ENCODE measurements at places on chromosomes 13 and 19. TPM values are rescaled to one million over a fixed set of nuclear protein-coding genes. Genes with fewer than 3 reads are reported as not detected.

DNA sequence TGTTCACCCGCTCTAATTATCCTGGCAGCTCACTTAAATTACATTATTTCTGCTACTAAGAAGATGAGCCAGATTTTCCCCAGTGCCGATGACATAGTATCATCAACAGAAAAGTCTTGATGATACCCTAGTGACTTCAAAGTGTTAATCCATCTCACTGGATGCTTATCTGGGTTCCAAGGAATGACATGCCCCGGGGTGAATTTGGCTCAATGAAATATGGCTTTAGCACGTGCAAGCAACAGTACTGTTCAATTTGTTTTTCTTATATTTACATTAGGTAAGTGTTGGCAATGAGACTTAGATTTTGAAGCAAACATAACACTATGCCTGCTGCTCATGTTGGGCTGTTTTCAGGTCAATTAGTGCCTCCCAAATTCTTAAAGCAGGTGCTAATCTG lies 548.2 kb upstream of the SLITRK1 start:
- no peak for DNase-seq
- no peak overlapping the region for H3K4me3 ChIP-seq
- H3K4me1 ChIP-seq: no peaks in the 10 kb centered on the region
- H3K27me3 ChIP-seq: no peaks in the 10 kb centered on the region
- H3K27ac ChIP-seq: no peak overlapping the region
- no peaks in the 10 kb centered on the region for H3K36me3 ChIP-seq

- H3K4me3 ChIP-seq: peak within 1 kb of the TSS; percentile 32
- H3K27ac ChIP-seq: no peak within 1 kb of the TSS
- H3K36me3 ChIP-seq: no peaks in the 10 kb centered on the region
Observed at GRCh38 chr19:16888629-16889365, at the start of gene F2RL3. Gene F2RL3 (plus strand): TSS chr19:16888999. CDS start chr19:16889190, 191 bp downstream.

DNA sequence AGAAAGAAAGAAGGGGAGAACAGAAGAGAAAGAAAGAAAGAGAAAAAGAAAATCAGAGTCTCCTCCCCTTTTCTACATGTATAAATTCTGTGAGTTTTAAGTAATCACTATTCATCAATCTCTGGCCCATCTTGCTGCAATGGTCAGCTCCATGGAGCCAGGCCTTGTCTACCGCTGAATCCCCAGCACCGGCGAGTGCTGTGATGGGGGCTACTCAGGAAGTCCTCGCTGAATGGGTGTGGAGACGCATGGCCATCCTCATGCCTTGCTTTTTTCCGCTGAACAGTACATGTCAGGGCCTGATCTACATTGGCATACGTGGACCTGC lies 29.9 kb downstream of the GPR42 start:
- DNase-seq: no peak
- H3K4me1 ChIP-seq: peaks cover 5% of the 10 kb centered on the region
- H3K36me3 ChIP-seq: no peaks in the 10 kb centered on the region
- H3K4me3 ChIP-seq: no peak overlapping the region

DNA sequence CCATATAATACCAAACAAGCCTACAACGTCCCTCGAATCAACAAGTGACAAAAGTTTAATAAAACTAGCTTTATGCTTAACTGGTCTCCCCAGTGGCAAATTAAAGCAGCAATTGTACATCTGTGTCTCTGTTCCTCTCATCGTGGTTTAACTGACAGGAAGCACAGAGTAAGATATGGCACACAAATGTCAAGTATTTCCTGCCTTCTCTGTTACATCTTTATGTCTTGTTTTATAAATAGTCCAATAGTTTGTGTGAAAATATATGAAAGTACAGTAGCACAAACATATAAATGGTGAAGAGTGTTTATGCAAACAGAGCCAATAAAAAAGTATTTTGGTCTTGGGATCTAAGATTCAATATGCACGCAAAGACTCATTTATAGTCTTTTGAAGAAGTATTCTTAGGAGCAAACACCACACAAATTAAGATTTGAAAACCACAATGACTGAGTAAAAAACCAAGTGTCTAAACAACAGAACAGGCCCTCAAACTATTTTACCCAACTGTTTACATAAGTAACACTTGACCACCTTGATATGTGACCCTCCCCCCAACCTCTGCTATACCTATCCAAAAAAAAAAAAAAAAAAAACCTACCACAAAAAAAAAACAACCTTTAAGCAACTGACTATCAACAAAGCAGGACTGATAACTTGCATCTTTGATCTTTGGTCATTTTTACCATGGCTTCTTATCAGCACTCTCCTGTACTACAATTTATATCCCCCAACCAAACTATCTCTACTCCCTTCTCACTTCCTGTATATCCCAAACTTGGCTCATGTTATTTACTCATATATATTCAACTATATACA lies 14.0 kb downstream of the ELF1 start:
- DNase-seq: no peak
- H3K27ac ChIP-seq: peak overlapping the region; percentile 71
- peak overlapping the region; percentile 12 for H3K4me3 ChIP-seq
- peaks cover 75% of the 10 kb centered on the region for H3K4me1 ChIP-seq
- peaks cover 41% of the 10 kb centered on the region for H3K36me3 ChIP-seq
- H3K27me3 ChIP-seq: no peaks in the 10 kb centered on the region

- H3K4me1 ChIP-seq: peaks cover 17% of the 10 kb centered on the region
- no peaks in the 10 kb centered on the region for H3K27me3 ChIP-seq
- DNase-seq: no peak
- H3K4me3 ChIP-seq: no peak overlapping the region
- peak overlapping the region; percentile 57 for H3K27ac ChIP-seq
Observed at GRCh38 chr19:45069056-45069455, 7.2 kb downstream of the ZNF296 start.

DNA sequence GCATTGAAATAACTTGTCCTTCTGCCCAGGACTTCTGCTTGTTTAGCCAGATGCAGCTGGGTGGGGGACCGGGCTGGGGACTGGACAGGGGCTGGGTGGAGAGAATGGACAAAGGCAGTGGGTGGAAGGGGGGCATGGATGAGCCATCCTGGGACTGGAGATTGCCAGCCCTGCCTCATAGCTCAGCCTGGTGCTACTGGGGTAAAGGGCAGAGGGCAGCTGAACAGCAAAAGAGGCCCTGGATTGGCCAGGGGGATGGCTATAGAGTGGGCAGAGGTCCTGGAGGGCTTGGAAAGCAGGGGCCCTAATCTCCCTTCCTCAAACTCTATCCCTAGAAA lies 17.7 kb upstream of the PLAUR start:
- no peak overlapping the region for H3K27ac ChIP-seq
- DNase-seq: no peak
- H3K4me3 ChIP-seq: no peak overlapping the region
- H3K27me3 ChIP-seq: no peaks in the 10 kb centered on the region
- no peaks in the 10 kb centered on the region for H3K4me1 ChIP-seq
- no peaks in the 10 kb centered on the region for H3K36me3 ChIP-seq

GRCh38 chr13:21930536-21930935 lies 259.7 kb downstream of the FGF9 start:
- no peak overlapping the region for H3K27ac ChIP-seq
- H3K27me3 ChIP-seq: no peaks in the 10 kb centered on the region
- H3K4me3 ChIP-seq: no peak overlapping the region
- no peak for DNase-seq

- no peak for DNase-seq
- no peak overlapping the region for H3K27ac ChIP-seq
- H3K4me1 ChIP-seq: no peaks in the 10 kb centered on the region
- H3K36me3 ChIP-seq: peaks cover 2% of the 10 kb centered on the region
- no peak overlapping the region for H3K4me3 ChIP-seq
Observed at GRCh38 chr13:111099290-111099689, 15.8 kb upstream of the ARHGEF7 start.

DNA sequence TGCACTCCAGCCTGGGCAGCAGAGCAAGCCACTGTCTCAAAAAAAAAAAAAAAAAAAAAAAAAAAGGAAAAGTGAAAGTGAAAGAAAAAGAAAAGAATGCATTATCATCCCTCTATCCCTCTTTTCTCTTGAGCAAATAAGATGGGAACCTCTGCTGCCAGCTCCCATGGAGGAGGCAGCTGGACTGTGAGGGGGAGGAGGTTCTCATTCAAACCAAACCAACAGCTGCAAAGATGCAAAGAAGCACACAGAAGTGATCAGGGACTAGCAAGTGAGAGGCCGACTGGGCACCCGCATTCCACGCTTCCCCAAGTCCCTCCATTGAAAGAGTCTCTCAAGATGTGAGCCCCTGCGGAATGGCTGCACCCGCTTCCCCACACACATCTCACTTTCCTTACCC lies 63.5 kb downstream of the TSHZ3 start:
- H3K27me3 ChIP-seq: no peaks in the 10 kb centered on the region
- H3K4me1 ChIP-seq: no peaks in the 10 kb centered on the region
- H3K27ac ChIP-seq: no peak overlapping the region
- no peaks in the 10 kb centered on the region for H3K36me3 ChIP-seq

DNA sequence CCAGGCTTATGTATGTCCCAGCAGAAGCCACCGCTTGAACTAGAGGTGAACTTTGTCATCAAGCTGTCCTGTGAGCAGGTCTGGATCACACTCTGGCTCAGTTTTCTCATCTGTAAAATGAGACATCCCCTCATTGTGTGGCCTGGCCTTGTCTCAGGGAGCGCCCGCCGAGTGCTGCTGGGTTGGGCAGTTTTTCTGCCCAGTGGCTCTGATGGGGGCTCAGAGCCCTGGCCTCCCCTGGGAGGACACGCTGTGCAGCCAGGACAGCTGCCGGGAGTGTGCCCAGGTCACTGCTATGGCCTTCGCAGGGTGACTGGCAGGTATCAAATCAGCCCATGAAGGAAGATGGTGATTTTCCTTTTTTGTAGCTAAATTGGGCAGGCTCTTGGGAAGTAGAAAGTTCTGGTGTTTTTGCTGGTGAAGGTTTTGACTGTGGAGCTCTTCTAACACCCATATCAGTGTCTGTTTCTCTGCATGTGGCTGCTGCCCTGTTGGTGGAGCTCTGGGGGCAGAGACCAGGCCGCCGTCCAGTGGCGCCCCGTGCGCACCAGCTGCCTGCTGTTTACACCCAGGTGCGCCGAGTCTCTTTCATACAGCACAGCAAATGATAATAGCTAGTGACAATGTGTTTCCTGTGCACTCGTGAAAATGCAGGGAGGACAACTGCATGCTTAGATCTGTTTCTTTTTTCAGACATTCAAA lies 40.8 kb downstream of the SLC7A9 start:
- no peak for DNase-seq
- no peaks in the 10 kb centered on the region for H3K36me3 ChIP-seq
- no peak overlapping the region for H3K27ac ChIP-seq
- no peak overlapping the region for H3K4me3 ChIP-seq
- no peaks in the 10 kb centered on the region for H3K4me1 ChIP-seq

DNA sequence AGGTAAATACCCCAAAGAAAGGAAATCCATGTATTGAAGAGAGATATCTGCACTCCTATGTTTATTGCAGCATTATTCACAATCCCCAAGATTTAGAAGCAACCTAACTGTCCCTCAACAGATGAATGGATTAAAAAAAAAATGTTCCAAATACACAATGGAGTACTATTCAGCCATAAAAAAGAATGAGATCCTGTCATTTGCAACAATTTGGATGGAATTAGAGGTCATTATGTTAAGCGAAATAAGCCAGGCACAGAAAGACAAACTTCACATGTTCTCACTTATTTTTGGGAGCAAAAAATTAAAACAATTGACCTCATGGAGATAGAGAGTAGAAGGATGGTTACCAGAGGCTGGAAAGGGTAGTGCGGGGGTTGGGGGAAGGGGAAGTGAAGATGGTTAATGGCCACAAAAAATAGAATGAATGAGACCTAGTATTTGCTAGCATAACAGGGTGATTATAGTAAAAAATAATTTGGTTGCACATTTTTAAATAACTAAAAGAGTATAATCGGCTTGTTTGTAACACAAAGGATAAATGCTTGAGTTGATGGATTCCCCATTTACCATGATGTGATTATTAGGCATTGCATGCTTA lies 9.7 kb upstream of the ZNF709 start:
- H3K27ac ChIP-seq: no peak overlapping the region
- DNase-seq: no peak
- no peaks in the 10 kb centered on the region for H3K36me3 ChIP-seq
- H3K4me3 ChIP-seq: peak overlapping the region; percentile 90
- H3K27me3 ChIP-seq: no peaks in the 10 kb centered on the region
- peaks cover 13% of the 10 kb centered on the region for H3K4me1 ChIP-seq

DNA sequence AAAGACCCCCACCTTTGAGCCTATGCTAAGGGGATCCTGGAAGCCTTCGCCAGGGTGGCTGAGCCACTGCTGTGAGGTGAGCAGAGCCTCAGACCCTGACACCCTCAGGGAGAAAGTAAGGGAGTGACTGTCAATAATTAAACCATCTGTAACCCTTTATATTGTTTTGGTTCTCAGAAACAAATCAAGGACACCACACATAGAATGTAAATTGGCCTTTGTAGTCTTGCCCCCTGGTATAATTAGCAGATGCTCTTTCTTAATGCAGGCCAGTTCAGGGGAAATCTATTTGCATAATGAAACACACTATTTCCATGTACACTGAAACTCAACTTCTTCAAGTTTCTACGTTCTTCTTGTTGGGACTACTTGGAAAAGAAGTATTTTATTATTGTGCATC lies 127.7 kb upstream of the EDNRB start:
- no peak overlapping the region for H3K4me3 ChIP-seq
- no peaks in the 10 kb centered on the region for H3K4me1 ChIP-seq
- H3K27me3 ChIP-seq: peaks cover 4% of the 10 kb centered on the region
- no peak overlapping the region for H3K27ac ChIP-seq

GRCh38 chr19:41821003-41821735 lies 23.3 kb downstream of the LYPD4 start:
- peaks cover 17% of the 10 kb centered on the region for H3K27me3 ChIP-seq
- H3K36me3 ChIP-seq: no peaks in the 10 kb centered on the region
- no peak overlapping the region for H3K27ac ChIP-seq
- H3K4me3 ChIP-seq: no peak overlapping the region
- DNase-seq: no peak

DNA sequence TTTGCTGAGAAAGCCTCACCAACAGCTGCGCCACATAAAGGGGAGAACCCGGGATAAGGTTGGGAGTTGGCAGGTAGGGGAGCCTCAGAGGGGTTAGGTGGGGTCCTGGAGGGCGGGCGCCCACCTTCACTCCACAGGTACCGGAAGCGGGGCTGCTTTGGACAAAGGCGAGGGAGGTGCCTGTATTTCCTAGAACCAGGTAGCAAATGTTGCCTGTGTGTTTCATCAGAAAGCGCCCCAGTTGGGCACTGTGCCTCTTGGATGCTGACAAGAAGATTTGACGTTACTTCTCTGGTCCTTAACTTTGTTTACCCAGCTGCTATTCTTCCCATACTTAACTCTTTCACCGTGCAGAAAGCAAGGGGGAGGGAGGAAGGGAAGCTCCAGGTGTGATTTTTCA lies 278.9 kb downstream of the ZNF536 start:
- no peak overlapping the region for H3K4me3 ChIP-seq
- no peak for DNase-seq
- no peak overlapping the region for H3K27ac ChIP-seq
- H3K4me1 ChIP-seq: no peaks in the 10 kb centered on the region
- H3K36me3 ChIP-seq: no peaks in the 10 kb centered on the region

GRCh38 chr13:112582263-112582662 lies 5.7 kb downstream of the TUBGCP3 start:
- H3K4me1 ChIP-seq: peaks cover 52% of the 10 kb centered on the region
- no peak overlapping the region for H3K27ac ChIP-seq
- H3K27me3 ChIP-seq: no peaks in the 10 kb centered on the region
- peaks cover 11% of the 10 kb centered on the region for H3K36me3 ChIP-seq
- H3K4me3 ChIP-seq: no peak overlapping the region

NCAN gene
- total RNA-seq: not detected

FFAR3 gene
- total RNA-seq: not detected

PEX11G gene
- total RNA-seq: 0.61 TPM

SMAD9 gene
- total RNA-seq: not detected

BEST2 gene
- not detected for total RNA-seq
